Stimulated activated CD8-positive, alpha-beta memory T cell treated with anti-CD3 and anti-CD28 coated beads, Interleukin-7, amount 100 ng/mL, for 4 hours (primary cell): ENCODE measurements at places on chromosomes 7 and 10.

DNA sequence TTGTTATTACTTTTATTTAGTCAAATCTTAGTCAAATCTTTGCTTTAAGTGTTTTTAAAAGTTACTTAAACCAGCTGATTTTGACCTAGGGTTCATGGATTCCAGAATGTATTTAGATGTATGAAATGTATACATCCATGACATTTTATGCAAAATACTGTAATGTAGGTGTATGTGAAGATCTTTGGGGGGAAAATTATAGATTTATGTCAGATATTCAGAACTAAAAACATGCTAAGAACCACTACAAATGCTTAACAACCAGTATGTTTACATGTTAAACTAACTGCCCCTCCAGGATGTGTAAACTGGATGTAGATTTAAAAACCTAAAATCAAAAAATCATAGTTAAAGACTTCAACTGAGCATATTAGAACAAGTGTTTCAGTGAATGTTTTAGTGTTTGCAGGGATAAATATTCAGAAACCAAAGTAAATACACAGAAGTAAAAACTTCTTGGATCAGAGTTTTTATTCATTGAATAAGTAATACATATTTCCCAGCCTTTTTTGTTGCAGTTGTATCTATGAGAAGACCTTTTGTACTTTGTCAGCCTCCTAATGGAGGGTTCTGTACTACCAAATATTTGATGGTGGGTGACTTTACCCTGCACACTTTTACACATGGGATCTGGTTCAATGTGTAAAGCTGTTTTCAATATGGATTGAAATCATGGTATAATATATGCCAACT, 3.9 kb downstream of the CPED1 start:
- DNase-seq: no peak

DNA sequence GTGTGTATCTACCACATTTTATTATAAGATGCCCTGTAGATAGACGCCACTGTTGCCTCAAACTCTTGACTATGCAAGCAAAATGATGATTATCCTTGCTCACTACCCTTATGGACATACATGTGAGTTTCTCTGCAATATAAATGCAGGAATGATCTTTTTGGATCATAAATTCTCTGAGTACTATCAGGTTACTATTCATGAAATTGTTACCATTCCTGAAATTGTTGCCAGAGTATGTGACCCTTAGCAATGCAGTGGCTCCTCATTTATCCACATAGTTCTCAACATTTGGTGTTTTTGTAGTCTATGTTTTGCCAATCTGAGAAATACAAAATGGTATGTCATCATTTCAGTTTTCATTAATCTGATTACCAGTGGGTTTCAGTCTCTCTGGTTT, 166.2 kb upstream of the FAM3C start:
- no peak for DNase-seq

DNA sequence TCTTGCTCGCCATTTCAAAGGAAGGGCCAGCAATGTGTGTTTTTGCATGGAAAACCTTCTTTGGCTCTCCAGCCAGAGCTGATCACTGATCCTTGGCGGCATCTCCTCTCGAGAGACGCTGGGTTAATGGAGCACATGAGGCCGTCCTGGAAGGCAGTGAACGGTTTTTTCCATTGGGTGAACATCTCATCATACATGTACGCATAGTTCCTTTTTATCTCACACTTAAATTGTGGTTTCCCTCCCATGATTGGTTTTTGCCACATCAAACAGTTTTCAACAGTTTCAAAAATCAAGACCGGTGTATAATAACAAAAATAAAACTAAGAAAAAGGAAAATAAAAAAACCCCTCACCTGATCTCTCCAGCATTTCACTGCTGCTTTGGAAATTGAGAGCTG, 276.4 kb downstream of the TCF7L2 start:
- DNase-seq: no peak

DNA sequence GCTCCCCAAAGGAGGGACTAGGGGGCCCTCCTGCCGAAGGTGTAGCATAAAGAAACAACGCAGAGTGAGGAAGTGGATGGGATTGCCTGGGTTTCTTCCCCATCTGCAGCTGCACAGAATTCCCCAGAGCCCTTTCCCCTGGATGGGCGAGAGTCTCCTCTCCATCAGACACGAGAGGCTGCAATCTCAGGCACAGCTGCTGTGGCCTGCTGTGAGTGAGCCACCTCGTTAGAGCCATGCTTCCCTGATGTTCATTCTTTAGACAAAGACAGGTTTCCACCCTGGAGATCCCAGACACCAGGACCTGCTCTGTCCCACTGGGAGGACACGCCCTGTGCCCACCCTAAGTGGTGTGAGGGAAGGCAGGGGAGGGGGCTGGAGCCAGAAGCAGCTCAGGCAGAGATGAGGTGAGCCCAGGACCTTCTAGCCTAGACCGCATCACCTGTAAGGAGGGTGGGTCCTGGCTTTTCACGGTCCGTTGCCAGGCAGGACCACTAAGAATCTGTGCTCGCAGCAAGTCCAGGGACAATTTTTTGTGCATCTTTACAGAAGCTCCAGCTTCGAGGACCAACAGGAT, 268.6 kb upstream of the TCERG1L start:
- DNase-seq: no peak

DNA sequence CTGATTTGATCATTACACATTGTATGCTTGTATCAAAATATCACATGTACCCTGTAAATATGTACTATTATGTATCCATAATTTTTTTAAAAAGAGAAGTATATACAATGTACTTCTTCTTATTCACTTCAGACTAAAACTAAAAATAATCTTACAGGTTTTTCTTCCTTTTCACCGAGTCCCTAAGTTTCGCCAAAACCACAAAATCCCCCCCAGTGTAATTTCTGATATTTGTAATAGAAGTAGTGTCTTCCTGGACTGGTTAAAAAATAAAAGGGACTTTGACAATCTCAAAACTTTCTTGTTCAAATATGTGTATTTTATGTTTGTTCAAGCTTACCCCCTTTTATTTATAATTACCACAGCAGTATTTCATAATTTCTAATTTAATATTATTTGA, 23.9 kb downstream of the EPC1 start:
- no peak for DNase-seq

DNA sequence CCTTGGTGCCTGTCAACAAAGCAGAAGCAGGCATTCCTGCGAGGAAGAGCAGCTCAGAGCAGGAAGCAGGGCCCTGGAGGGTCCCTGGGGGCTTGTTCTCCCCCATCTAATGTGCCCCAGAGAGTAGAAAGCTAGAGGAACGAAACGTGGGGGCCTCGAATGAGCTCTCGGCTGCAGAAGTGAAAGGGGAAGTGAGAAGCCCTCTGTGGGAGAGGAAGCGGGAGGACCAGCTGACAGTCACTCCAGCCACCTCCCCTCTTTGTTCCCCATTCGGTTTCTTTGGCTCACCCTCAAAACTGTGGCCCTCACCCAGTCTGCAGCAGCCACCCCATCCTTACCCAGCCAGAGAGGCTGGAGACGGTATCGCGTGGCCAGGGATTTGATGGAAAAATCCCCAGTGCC, 25.0 kb downstream of the C10orf105 start:
- DNase-seq: no peak

DNA sequence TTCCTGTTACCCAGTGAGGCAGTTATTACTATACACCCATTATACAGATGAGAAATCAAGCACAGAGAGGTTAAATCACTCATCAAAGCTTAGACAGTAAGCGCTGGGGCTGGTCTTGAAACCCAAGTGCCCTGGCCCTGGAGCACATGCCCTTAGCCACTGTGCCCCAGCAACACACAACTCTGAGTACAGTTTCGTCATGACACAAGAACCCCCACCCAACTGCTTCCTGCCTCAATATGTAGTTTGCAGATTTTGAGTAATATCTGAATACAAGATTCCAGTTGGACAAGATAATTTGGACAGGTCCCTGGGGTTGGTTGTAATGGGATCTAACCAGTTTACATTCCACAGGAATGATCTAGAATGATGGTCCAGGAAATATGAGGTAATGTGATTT, 62.8 kb downstream of the SH3PXD2A start:
- DNase-seq: no peak

DNA sequence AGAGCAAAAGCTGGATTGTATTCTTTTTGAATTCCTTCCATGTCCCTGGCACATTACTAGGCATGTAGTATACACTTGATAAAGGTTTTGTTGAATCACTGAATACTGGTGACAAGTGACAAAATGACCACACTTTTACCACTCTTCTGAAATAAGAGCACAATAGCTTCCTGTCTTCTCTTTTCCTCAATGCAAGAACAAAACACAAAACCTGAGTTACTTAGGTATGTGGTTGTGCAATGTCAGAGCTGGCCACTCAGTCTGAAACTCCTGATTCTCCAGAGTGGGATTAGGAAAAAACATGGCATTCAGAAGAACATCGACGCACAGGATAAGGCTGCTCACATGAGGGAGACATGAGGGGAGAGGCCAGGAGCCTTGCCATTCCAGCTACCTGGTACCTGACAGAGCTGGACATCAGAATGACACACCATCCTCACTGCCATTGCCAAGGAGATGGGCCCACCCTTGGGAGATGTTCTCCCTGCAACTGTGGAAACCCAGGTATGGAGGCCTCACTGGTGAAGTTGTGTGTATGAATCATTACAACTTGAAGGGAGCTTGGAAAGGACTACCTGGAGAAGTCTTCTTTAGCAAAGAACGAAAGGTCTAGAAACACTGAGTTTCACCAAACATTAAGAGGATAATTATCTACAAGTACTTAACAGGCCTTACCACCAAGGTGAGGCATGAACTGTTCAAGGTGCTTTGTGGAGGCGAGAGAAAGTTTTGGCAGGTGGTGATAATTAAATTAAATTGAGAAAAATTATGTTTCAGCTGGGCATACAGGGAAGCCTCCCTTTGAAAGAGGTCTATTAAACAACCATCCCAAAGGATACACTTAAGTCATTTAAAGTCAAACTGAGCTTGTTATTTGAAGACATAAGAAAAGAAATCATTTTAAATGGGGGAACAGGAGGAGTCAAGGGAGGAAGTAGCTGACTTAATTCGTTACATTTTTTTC, 246.5 kb upstream of the AOAH start:
- no peak for DNase-seq

- DNase-seq: no peak
These were observed 335.7 kb downstream of the GPR37 start for GRCh38 chr7:124429923-124430322.

GRCh38 chr10:26494018-26494417, 55.9 kb downstream of the APBB1IP start:
- no peak for DNase-seq

- DNase-seq: no peak
These were observed 45.5 kb upstream of the LRRN3 start for GRCh38 chr7:111045449-111045848.

- DNase-seq: no peak
These were observed 37.5 kb upstream of the MKI67 start for GRCh38 chr10:128163701-128164100.

DNA sequence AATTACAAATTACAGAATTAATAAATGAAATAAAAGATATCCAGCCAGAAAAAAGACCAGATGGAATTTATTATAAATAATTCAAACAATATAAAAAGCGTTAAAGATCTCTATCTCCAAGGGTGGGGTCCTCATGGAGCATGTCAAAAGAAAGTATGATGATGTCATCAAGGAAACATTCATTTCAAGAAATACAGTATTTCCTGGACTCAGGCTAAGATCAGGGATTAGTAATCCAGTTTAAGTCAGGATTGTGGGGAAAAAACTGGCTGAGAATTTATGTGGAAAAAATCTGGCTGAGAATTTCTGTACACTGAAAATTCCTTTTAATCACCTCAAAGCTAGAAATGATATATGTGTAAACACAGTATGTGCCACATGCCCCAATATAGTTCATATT, 1075.3 kb downstream of the XPNPEP1 start:
- DNase-seq: no peak

DNA sequence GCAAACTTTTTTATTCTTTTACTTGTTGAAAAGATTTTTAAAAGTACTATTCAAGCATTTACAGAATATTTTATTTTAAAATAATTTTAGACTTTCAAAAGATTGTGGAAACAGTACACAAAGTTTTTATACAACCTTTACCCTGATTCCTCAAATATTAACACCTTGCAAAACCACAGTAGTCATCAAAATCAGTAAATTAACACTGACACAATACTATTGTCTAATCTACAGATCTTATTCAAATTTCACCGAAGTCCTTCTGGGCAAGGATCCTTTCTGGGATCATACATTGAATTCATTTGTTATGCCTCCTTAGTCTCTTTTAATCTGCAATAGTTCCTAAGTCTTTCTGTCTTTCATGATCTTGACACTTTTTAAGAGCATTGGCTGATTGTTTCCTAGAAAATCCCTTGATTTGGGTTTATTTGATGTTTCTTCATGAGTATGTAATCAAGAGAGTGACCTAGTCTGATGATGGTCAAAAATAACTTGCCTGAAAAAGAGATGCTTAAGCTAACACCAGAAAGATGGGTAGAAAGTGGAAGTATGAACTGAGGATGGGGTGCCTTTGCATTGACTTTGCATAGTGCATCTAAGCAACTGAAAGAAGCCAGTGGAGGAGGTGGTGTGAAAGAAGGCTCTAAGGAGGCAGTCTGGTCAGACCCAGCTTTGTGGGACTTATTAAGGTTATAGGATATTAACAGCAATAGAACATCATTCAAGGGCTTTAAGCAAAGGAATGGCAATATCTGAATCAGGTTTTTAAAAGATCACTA, 9.7 kb downstream of the STAMBPL1 start:
- DNase-seq: no peak

- DNase-seq: no peak
These were observed 31.0 kb upstream of the ABCB4 start for GRCh38 chr7:87506246-87507180.

GRCh38 chr7:81584667-81585066, 185.2 kb downstream of the HGF start:
- DNase-seq: no peak

- peak; percentile 1 for DNase-seq
These were observed 189.8 kb upstream of the IMMP2L start for GRCh38 chr7:111752022-111752582.

- no peak for DNase-seq
These were observed 55.1 kb upstream of the AASS start for GRCh38 chr7:122199171-122199570.

DNA sequence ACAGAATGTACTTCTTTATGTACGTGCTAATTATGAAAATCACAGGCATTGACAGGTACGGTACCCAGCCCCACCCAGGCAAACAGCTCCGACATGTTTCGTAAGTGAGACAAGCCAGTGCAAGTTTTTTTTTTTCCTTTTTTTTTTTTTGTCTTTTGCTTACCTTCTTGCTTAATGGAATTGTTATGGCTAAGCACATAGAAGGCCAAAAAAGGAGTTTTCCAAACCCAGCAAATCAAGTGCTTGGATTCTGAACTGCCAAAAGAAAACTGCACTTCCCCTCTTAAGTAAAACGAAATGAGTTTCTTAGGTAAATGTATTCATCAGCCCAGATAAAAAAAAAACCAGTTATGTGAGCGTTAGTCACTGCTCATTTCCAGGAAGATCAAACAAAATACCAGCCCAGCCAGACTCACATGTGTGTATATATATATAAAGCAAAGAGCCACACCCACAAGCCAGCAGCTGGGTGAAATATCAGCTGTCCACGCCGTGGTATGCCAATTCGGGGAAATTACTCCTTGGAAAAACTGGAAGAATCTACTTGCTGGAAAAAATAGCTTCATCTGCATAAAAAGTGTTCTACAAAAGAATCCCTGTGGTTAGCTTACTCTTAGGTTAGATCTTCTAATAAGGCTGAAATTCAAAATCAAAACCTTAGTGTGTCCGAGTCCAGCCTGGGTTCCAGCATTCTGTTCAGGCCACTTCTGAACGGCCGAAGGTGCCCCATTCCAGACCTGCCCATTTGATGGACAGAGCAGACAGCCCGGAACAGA, 8.0 kb downstream of the KLF6 start:
- DNase-seq: peak; percentile 63

- DNase-seq: no peak
These were observed 106.7 kb downstream of the PRKAG2 start for GRCh38 chr7:151770232-151770631.
